H54 (cell line): ENCODE measurements at places on chromosomes 3 and 15.
A peak's percentile ranks its signal among the peaks of the same experiment; 100 is the strongest.

DNA sequence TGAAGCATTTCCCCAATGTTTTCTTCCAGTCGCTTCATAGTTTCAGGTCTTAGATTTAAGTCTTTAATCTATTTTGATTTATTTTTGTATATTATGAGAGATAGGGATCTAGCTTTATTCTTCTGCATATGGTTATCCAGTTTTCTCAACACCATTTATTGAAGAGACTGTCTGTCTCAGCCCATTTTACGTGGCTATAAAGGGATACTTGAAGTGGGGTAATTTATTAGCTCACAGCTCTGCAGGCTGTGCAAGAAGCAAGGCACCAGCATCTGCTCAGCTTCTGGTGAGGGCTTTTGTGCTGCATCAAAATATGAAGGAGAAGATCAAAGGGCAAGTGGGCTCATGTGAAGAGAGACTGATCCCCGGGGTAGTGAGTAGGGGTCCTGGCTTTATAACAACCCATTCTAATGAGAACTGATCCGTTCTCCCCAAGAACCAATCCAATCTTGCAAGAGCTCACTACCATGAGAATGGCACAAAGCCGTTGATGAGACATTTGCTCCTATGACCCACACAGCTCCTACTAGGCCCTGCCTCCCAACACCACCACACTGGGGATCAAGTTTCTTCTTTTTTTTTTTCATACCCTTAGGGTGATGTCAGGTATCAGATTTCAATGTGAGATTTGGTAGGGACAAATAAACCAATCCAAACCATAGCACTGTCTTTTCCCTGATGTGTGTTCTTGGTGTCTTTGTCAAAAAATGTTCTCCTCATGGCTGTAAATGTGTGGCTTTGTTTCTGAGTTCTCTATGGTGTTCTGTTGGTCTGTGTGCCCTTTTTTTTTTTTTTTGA, 63.2 kb downstream of the IQGAP1 start:
- DNase-seq = no peak

GRCh38 chr3:42490243-42490642, 12.2 kb upstream of the VIPR1 start:
- DNase-seq = no peak

DNA sequence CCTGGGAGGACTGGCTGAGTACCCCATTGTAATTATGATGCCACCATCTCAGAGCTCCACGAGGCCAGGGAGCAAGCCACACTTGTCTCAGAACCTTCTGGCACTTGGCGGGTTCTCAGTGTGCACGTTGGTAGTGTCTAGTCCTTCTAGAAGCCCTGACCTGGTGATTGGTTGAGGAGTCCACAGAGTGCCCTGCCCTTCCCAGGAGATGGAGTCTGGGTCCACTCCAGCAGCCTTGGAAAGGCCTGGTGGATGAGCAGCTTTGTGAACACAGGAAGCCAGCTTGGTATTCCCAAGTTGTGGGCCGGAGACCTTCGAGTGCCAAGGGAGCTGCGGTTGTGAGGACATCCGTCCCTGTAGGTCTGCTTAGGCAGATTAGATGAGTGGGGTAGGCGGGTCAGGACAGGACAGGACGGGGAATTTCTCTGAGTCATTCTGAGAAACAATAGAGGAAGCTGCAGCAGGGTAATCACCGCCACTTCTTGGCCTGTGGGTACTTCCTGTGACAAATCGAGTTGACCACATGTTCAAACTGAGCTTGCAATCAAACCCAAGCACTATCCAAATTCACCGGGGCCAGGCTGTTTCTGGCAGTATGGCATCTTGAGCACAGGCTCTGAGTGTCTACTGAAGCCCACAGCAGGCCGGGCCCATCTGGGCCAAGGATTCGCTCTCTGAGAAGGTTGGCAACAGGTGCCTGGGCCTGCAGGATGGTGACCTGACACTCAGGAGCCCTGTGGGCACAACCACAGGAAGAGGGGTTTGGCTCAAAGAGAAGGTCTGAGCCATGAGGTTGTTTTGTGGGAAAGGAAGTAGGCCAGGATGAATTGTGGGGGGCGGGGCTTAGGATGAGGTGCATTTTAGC, 71.5 kb upstream of the PLXNA1 start:
- DNase-seq = peak; percentile 91

DNA sequence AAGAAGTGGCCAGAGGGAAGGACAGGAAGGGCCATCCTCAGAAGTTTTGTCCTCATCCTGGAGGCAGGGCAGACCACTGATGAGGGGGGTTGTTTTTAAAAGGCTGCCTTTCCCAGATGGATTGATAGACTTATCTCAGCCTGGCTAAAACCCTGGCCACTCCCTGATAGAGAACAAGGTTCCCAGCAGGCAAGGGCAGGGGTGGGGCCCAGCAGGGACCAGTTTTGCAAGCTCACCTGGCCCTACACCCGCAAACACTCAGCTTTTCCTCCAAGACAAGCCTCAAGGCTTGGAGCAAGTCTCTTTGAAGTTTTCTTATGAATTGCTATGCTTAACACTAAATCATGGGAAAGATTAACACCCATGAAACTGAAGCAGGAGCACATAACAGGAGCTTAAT, 9.1 kb downstream of the LIPC start:
- no peak for DNase-seq

GRCh38 chr3:52046186-52046901, 10.0 kb downstream of the DUSP7 start:
- peak; percentile 95 for DNase-seq

DNA sequence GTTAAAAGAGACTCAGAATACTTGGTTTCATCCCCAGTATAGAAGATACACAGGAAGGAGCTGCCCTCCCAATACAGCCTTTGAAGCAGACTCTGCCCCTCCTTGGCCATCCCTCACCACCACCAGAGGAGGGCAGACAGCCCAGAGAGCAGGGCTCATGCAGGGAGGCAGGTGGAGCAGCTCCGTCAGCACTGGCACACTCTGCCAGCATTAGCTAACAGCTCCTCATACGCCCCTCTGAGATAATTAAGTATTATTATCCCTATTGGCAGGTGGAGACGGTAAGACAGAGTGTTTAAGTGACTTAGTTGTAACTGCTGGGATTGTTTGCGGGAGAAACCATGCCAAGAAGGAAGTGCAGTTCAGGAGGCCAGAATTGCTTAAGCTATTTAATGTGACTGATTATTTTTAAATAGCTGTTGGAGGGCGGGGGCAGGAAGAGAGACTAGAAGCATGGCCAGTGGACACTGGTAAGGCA, 434.0 kb downstream of the EPHB1 start:
- DNase-seq = no peak

DNA sequence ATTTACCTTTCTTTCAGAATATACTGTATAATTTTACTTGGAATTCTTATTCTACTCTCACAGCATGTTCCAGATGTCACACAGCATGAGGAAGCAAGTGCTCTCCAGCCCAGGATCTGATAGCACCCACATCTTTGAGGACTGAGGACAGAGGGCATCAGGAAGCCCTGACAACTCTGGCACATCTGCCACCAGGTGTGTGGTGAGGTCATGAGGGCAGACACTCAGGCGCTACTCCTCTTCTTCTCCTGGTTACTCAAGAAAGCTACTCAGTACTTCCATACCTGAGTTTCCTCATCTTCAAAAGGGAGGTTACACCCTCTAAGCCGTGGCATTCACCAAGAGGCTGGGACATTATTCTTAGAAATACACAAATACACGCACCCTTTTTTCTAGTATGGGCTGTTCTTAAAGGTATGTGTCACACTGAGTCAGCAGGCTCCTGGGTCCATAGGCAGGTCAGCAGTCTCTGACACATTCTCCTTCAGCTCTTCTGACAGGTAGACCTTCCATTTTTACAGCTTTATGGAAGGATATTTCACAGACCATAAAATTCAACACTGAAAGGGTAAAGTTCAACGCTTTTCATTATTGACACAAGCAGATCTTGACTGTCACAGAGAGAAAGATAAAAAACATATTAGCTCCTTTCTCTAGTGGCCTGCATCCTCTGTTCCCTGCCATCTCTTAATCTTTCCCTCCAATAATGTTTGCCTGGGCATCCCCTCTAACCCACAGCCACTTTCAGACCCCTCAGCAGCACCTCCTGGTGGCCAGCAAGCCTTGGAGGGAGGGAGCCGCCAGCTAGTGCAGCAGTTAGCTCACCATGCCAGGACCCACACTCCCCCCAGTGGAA, 103.2 kb upstream of the TJP1 start:
- peak; percentile 48 for DNase-seq

DNA sequence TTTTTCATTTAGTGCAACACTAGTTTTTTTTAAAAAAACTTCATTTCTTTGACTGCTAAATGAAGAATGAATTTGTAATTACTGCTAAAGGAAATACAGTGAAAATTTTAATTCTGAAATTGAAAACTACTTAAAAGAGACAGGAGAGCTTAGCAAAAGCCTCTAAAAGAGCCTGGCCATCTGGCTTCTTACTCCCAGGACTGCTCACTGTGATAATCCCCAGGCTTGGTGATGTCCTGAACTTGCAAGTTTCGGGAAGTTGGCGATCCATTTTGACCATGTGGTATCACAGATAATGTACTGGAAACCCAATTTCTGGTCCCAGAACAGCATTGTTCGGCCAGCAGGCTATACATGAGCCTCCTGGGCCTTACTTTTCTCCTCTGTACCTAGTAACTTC, 292.1 kb downstream of the FGF12 start:
- no peak for DNase-seq

DNA sequence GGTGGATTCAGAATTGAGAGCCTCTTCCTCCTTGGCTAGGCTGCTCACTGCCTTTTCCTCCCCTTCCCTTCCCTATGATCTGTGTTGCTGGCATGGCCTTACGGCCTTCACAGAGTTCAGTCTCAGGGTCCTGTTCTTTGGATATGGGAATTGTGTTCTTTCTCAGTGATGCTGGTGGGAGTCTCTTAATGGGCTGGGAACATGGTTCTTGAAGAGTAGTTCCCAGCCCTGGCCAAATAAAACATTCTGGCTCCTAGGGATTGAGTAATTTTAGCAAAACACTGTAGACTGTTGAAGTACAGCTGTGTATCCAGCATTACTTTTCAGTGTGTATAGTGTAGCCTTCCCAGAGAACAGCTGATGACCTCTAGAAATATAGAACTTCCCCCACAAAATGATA, 22.6 kb upstream of the FILIP1L start:
- DNase-seq = no peak

DNA sequence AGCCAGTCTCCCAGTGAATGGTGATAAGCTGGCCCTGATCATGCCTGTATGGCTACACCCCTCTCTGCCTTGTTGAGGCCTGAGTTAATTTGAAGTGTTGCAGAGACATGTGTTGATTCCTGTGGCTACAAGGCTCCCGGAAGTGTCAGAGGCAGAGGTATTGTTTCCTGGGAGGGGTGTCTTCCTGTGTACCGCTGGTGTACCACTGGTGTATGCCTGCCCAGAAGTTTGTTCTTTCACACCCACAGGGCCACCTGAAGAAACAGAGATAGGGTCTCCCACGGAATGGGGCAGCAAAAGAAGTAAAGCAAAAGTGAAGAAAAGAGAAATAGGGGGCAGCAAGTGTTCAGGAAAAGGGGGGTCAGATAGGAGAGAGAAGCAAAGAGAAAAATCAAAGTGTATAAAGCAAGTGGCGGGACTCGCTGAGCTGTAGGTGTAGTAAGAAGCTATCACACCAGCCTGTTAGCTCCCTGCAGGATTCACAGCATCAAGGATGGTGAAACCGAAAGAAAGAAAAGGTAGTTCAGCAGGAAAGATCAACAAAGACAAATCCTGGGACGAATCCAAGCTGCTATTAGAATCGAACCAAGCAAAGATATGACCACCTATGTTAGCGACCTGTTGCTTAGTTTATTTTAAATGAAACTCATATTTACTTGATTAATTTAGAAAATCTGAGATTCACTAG, 36.6 kb upstream of the CD47 start:
- no peak for DNase-seq

GRCh38 chr3:193396451-193397244, 18.1 kb upstream of the ATP13A5 start:
- no peak for DNase-seq

GRCh38 chr3:44501971-44502370, 24.5 kb upstream of the ZNF445 start:
- no peak for DNase-seq

GRCh38 chr3:146279013-146279412, 28.1 kb upstream of the PLSCR4 start:
- DNase-seq = no peak

DNA sequence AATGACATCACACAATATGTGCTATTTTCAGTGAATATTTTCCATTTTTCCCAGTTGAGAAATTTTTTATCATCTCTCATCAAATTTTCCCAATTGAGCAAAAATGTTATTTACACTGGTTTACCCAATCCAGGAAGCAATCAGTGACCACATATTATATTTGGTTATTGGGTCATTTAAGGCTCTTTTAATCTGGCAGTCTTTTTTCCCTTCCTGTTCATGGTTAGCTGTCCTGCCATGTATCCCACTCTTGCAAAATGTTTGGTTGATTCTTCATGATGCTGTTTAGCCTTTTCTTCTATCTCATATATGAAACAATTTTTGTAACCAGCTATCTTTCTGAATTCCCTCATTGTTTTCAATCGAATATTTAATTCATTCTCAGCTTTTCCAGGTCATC, 626.0 kb downstream of the RBMS3 start:
- no peak for DNase-seq

GRCh38 chr3:81339040-81339845, 422.2 kb downstream of the GBE1 start:
- no peak for DNase-seq

DNA sequence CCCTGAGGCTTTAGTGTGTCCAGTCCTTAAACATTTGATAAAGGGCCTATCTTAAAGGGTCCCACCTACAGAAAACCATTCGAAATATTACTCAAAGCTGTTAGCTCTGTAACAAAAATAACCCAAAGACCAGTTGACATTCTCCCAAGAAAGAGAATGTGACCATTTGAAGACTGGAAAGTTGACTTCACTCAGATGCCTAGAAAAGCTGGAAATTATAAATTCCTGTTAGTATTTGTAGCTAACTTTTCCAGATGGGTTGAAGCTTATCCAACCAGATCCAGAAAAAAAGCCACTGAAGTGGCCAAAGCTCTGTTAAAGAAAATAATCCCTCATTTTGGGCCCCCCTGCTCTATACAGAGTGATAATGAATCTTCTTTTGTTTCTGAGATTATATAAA, 408.4 kb downstream of the PLOD2 start:
- DNase-seq = no peak

DNA sequence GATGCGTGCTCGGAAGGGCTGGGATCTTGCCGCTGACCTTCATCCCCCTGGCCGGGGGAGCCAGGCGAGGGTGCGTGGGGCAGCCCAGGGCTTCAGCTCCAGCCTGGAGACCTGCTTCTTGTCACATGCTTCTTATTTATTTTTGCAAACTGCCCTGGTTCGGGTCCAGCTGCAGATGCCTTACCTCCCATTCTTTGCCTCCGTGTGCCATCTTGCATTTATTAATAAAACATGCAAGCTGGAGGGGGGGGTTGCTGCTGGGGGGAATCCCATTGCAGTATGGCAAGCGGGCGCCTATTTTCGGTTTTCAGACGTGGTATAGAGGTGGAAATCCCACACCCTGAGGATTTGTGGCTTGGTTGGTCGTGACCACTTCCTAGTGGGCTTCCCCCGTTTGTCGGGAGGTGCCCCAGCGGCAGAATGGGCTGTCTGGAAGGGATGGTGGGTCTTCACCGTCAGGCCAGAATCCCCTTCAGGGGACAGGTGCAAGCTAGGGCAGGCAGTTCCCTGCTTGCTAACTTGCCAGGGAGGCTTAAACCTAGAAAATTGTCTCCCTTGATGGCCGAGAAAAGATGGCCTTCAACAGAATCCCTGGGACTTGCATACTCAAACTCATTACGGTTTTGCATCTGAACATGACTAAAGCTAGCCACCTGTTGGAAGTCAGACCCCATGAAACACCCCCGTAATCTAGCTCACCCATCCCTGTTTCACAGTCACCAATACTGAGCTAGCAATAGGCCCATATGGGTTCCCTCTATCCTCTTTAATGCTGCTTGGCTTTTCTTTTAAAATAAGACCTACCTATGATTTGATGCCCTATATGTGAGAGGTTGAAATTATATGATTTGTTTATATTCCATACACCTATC, 569 bp downstream of the TMEM266 start:
- no peak for DNase-seq

GRCh38 chr3:45198264-45199260, 27.5 kb downstream of the TMEM158 start:
- no peak for DNase-seq
